ENCODE measurements at places on chromosomes 5 and 9.

DNA sequence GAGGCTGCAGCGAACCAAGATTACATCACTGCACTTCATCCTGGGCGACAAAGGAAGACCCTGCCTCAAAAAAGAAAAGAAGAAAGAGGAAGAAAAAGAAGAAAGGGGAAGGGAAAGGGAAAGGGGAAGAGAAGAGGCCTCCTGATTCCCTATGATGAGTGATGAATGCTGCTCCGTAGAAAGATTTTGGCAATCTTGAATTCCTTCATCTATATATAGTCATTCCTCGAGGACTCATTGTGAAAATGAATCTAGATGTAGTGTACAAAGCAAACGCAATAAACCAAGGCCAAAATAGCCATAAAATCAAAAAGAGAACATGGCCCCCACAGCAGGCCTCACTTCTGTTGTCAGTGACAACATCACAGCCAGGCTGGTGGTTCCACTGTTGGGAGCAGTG, 218.0 kb downstream of the DCP2 start:
- DNase-seq, result no peak

DNA sequence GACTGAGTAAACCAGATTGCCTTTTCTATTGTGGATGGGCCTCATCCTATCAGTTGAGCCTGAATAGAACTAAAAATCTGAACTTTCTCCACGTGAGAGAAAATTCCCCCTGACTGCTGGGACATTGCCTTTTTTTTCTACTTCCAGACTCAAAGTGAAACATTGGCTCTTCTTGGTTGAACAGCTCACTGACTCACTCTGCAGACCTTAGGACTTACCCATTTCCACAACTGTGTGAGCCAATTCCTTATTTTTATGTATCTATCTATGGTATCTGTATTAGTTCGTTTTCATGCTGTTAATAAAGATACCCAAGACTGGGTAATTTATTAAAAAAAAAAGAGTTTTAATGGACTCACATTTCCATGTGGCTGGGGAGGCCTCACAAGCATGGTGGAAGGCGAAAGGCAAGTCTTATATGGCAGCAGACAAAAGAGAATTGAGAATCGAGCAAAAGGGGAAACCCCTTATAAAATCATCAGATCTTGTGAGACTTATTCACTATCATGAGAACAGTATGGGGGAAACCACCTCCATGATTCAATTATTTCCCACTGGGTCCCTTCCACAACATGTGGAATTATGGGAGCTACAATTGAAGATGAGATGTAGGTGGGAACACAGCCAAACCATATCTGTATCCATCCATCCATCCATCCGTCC, 306.7 kb upstream of the SLC24A2 start:
- no peak for DNase-seq

DNA sequence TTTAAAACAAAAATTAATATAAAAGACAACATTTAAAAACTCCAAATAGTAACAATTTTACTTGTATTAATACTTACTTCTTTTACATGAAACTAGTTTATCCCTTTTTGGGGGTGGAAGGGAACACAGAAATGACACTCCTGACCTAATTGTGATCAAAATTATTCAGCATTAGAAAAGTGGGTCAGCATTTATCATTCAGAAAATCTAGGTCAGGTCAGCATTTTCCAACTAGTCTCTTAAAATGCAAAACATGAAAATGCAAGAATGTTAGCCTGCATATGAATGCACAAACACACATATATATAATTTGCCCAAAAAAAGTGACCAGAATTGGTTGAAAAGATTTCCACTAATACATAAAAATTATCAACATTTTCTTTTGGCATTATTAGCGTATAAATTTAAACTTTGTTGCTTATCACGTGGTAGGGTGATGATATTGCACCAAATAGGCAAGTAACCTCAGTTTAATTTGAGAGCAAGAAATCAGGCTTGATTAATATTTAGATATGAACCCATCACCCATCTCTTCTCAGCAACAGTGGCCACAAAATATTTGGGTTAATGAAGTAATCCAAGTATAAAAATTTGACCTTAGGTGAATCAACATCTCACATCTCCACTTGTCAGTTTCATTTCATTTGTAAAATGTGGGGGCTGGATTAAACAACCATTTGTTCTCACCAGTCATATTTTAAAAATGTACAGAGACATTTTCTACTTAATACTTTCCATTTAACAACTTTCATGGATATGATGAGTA, 5.7 kb downstream of the TMEM167A start:
- DNase-seq, result no peak

DNA sequence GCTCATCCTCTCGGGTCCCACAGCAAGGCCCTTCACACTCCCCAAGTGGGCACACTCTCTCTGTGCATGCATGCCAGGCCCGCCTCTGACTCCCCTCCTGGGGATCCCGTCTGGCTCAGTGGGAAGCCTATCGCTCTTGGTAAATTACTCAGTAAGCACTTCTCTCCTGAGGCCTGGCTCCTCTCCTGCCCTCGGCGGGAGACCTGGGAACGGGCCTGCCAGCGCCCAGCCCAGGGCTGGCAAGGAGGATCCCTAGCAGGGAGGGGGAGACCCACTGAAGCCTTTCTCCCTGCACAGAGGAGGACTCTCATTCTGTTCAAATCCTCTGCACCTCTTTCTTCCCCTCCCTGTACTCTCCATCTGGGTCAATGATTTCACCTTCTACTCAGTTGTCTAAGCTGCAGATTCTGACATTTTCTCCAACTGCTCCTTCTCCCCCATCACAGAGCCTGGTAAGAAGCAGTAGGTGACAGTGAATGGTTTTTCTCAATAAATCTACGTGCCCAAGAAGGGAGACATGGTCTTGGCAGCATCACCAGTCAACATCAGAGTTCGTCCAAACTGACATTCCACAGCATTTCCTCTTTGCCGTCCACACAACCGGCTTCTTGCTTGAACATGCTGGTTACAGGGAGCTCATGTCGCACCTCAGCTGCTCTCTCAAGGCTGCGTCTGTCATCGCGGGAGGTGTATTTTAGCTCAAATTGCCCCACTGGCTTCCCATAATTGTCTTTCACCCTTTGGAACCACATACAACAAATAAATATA, 81.9 kb downstream of the GPR21 start:
- DNase-seq, result no peak

GRCh38 chr9:36192196-36192595, 1.5 kb downstream of the CLTA start:
- no peak for DNase-seq

DNA sequence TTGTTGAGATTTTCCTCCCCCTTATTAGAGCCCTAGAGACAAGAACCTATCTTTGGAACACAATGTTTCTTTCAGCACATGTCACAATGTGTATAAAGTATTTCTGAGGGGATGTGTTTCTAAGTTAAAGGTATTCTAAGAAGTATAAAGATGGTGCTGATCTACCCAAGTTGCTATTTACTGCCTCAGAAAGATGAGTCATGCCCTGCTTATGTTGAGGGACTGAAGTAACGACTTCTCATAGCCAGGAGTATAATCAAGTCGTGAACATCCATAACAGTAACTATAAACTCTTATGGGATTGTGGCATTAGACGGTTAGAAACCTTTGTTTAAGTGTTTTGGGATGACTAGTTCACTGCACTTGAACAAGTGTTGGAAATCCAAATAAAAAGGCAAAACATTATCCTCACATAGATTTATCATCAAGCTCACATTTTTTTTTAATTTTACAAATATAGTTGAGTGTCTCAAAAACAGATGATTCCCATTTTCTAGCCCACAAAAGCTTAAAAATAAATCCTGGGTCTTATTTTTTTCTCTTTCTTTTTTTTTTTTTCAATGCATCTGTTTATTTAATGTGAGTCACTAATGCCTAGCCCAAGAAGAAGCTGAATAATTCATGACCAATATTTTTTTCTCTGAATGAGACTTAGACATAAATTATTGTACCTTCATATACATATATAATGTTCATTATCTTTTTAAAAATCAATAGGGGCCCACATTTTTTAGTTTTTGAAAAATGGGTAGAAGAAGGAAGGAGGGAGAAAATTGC, 12.2 kb upstream of the TMEM252 start:
- DNase-seq, result no peak

DNA sequence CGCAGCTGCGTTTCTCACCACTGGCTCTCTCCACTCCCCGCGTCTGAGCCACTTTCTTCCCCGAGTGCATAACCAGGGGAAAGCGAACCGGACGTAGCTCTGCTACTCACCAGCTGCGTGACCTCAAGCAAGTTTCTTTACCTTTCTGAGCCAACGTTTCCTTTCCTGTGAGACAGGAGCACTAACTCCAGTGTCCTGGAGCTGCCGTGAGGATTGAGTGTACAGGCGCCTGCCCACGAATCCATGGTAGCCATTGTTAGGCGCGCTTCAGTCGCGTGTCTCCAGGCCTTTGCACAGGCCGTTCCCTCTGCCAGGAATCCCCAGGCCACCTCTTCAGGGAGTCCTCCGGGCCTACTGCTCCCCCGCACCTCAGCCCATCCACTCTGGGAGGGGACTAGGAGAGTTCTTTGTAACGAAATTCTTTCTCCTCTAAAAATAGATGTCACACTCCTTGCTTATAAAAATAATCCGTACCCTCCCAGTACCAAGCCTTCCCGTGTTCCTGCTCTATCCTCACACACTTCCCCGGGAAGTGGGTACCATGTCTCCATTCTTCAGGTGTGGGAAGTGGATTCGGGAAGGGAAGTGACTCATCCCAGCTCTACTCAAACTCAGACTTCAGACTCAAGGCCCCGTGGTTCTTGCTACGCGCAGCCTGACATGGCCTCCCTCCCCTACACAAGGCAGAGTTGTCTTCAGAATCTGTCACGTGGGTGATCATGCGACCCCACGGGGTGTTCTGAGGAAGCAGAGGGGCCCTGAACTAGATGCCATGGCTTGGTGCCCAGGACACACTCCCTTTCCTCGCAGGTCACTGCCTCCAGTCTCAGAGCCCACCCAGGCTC, 16.1 kb upstream of the CRB2 start:
- no peak for DNase-seq

GRCh38 chr9:92611621-92612285, 58.2 kb downstream of the IPPK start:
- no peak for DNase-seq

GRCh38 chr5:179890751-179891682, 16.7 kb downstream of the TBC1D9B start:
- no peak for DNase-seq

GRCh38 chr5:124419531-124419930, 326.9 kb downstream of the ZNF608 start:
- no peak for DNase-seq

DNA sequence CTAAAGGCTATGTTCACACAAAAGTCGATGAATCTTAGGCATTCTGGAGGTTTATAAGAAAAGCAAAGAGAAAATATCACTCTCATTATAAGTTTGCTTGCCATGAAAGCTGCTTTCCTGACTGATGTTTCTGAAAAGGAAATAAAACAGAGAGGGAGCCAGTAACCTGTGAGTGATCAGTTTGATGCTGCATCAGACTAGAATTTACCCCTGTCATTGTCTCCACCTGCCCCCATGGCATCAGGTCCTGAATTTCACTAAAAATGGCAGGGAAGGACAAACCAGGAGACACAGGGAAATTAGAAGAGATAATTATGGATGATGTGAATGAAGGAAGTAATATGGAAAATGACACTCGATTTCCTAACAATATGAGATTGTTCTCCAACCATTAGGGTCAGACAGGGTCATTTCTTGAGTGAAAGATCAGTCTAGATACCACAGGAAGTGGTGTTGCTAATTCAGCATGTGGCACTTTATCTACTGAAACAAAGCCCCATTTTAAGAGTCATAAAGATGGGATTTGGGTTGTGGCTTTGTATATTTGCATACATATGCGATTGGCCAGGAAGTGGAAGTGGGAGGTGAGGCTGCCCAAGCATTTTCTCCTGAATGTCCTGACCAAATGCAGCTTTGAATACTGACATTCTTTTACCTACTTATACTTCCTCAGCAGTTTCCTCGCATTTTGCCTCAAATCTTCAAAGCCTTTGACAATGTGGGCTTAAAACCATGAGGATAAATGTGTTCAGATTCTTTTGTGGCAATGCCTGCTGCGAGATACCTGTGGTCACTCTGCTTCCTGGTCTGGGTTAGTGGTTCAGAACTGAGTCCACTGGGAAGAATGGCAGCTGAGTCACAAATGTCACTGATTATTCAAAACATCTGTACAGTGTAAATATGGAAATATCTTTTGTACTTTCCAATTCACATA, 29.7 kb downstream of the MEGF10 start:
- DNase-seq, result no peak

DNA sequence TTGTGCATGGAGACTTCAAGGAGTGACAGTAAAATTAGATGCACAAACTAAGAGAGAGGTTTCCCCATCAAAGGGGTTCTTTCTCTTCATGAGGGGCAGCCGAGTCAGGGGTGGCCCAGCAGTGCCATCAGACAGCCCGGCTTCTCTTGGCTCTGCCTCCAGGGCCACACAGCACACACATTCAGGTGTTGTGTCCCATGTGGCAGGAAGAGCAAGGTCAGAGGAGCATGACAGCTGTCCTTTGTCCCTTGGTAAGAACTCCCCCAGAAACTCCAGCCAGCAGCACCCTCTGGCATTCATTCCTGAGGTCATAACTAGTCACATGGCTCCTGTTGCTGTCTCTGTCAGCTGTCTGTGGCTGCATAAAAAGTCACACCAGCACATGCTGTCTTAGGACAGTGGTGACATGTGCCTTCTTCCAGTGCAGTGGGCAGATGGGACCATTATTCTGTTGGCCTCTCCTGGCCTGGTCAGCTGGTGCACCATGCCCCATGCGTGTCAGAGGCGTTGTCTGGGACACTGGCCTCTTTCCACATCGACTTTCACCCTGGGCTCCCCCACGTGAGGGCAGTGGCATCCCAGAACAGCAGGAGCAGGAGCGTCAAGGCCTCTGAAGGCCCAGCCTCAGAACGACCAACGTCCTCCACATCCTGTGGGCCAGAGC, 78.4 kb upstream of the OTULINL start:
- no peak for DNase-seq

DNA sequence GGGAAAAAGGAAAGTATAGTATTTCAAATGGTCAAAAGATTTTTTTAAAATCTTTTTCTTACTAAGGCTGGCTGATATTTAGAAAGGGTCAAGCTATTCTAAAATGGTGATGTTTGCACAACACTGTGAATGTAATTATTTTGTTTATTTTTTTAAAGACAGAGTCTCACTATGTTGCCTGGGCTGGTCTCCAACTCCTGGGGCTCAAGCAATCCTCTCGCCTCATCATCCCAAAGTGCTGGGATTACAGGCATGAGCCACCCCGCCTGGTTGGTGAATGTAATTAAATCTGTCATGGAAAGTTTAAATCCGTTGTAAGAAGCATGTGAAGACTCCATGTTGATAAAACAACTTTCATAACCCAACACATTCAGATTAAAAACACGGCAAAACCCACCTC, 2.6 kb downstream of the UBTD2 start:
- no peak for DNase-seq

GRCh38 chr5:163943546-163943945, 438.1 kb downstream of the MAT2B start:
- DNase-seq, result no peak

GRCh38 chr5:133854554-133854953, 113.9 kb downstream of the C5orf15 start:
- DNase-seq, result no peak

GRCh38 chr5:154709368-154710305, 45.5 kb upstream of the LARP1 start:
- DNase-seq, result no peak

DNA sequence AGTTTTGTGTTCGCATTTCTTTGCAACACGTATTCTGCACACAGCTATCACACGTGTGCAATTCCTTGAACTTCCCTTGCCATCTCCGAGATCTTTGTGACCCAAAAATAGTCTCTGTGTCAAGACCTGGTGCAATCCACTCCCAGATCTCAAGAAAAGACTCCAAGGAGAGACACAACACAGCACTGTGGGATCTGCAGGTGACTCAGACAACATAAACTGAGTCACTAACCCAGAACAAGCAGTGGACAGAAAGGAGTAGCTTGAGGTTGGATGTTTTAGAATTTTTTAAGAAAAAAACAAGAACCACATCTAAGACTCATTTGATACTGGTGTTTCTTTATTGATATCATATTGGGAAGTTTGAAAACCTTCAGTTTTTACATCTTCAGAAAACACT, 396.9 kb downstream of the AGTPBP1 start:
- DNase-seq, result no peak
